Adrenal gland (tissue), 19 donors: ENCODE measurements at places on chromosomes 11 and 22. TPM values are rescaled to one million over a fixed set of nuclear protein-coding genes. Genes with fewer than 3 reads are reported as not detected.

- DNase-seq = peak; percentile 60
These were observed 19.0 kb downstream of the CD5 start for GRCh38 chr11:61121192-61121831.

DNA sequence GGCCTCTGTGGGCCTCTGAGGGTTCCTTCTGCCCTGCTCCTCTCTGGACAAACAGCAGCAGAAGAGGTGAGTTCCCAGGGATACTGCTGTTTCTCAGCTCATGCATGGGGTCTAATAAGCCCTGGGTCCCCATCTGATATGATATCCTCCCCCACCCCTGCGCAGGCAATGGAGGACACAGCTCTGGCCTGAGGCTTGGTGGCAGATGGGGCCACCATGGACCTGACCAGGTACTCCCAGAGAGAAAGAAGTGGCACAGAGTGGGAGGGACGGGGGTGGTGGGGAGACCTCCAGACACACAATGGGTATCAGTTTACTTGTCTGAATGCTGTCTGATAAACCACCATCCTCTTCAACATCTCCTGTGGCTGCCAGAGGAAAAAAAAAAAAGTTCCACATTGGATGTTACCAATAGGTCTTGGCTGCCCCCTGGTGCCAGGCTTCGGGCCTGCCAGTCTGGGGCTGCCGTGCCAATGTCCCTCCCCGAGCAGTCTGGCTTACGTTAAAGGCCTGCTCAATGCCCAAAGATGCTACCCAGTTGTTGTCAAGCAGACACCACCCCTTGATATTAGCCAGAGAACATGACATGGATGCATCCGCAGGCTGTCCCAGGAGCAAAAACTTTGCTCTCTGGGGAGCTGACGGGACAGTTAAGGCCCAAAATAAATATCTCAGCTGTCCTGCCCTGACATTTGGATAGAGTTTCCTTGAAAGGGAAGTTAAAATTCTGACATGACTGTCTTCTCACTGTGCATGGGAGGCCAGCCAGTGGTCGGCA lies 27.9 kb upstream of the ABCC8 start:
- peak; percentile 93 for DNase-seq

- DNase-seq = no peak
These were observed 252.7 kb downstream of the TMEM135 start for GRCh38 chr11:87290304-87290922.

GRCh38 chr11:18005376-18006129 lies 7.3 kb downstream of the SERGEF start:
- DNase-seq = no peak

DNA sequence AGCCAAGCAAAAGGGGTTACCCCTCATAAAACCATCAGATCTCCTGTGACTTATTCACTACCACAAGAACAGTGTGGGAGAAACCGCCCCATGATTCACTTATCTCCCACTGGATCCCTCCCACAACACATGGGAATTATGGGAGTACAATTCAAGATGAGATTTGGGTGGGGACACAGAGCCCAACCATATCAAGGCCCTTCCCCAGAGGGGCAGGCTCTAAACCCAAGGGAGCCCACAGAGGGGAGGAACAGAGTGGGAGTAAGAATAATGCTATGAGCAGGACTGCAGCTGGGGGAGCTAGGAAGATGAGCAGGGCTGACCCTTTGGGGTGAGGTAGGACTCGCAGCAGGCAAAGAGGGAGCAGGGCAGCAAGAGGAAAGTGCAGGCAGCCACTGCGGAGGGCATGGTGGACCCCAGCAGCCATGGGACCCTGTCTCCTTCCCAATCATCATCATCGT lies 59.3 kb downstream of the CD82 start:
- no peak for DNase-seq

- no peak for DNase-seq
These were observed 1.8 kb upstream of the MUC2 start for GRCh38 chr11:1072821-1073231.

Gene LDHAL6A
- not detected for total RNA-seq

Gene GALNT18
- total RNA-seq = 15.1 TPM
